ENCODE measurements at places on chromosomes 1 and 21.

GRCh38 chr1:224065455-224065854, 48.5 kb upstream of the FBXO28 start:
- no peak for DNase-seq

DNA sequence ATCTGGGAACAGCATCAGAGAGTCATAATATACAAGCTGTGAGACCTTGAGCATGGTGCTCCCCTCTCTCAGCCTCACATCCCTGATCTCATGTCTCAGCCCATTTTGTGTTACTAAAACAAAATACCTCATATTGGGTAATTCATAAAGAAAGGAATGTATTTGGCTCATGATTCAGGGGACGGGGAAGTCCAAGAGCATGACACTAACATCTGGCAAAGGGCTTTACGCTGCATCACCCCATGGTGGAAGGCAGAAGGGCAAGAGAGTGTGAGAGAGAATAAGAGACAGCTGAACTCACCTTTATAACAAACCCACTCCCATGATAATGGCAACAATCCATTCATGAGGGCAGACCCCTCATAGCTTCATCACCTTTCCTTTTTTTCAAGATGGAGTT, 36.5 kb downstream of the RNASEL start:
- DNase-seq: no peak

DNA sequence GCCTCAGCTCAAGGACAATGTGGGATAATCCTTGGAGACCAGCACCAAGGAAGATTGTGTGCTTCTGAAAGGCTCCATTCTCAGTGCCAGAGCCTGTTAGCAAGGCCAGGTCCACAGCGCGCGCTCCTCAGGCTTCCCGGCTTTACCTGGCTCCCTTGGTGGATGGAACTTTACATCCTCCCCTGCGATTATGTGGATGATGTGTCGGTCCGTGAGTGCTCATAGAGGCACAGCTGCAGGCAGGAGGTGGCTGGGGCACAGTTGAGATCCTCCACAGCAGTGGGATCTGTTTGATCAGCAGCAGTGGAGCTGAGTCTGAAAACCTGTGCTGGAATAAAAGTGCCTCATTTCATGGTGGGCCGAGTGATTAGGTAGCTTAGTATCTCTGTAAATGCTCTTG, 62.7 kb downstream of the PRDM2 start:
- DNase-seq: no peak

- no peak for DNase-seq
These were observed 1.3 kb downstream of the POGK start for GRCh38 chr1:166840309-166841274.

GRCh38 chr1:223076362-223076761, 66.7 kb downstream of the TLR5 start:
- DNase-seq: no peak

DNA sequence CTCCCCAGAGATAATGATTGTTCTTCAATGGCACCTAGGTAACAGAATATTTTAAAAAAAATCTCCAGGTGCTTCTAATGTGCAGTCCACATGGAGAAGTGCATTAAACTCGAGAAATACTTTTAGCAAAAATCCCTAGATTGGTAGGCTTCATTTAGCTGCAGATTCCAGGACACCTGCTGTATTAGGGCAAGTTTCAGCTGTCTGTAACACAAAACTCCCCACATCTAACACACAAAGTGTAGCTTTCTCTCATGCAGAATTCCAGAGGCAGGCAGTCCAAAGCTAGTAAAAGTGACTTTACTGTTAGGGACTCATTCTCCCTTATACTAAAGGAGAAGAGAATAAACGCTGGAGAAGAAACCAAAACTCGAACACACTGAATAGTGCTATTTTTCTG, 1414.3 kb upstream of the B3GALT2 start:
- no peak for DNase-seq

DNA sequence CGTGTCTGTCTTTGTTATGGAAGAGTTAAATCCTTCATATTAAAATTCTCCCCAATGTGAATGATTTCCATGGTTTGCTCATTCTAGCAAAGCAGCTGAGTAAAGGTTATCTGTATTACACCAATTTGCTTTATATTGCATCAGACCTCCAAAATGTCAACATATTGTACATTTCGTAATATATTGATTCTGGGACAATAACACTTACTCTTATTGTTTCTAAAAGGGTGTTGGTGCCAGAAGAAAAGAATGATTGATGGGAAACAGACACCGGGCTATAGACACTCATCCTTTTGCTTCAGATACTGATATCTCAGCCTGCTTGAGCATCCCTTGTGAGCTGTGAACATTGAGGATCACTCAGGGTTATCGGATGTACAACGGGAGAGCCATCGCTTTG, 7.0 kb downstream of the NTNG1 start:
- DNase-seq: no peak

GRCh38 chr1:53982034-53982762, 35.8 kb downstream of the LDLRAD1 start:
- DNase-seq: no peak

GRCh38 chr1:174982971-174983689, 16.6 kb upstream of the CACYBP start:
- no peak for DNase-seq

DNA sequence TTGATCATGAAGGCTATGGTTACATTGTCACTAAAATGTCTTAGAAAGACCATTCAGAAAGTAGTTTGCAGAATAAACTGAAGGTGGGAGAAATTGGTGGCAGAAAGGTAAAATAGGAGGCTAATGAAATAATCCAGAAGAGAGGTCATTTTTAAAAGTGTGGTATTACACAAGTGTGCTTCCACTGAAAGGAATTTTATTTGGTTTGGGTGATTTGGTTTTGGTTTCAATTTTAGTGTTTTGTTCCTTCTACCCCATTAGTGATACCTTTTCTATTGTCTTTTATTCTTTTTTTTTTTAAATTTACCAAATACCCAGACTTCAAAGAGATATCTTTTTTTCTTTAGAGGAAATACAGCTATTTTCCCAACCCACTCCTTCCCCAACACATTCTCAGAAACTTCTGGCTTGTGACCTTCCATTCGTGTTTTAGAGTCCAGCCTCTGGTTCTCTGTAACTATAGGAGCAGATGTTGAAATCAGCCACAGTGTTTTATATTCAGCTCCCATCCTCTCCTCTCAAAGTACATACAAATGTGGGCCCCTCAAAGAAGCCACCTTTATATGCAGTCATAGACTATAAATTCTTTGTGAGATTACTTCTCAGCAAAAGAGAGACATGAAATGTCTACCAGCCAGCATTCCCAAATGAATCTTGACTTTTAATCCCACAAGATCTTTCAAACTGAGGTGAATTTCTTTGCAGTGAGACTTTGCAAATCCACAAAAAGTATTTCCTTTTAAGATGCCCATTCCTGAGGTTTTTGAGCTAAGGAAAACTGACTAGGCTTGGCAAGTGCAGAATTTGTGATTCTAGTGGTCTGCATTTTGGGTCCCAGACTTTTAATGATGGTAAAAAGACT, 42.0 kb upstream of the PALMD start:
- no peak for DNase-seq

- DNase-seq: no peak
These were observed 41.5 kb downstream of the CEP350 start for GRCh38 chr1:179996099-179996498.

- DNase-seq: no peak
These were observed 7.4 kb upstream of the ERICH3 start for GRCh38 chr1:74681001-74681400.

DNA sequence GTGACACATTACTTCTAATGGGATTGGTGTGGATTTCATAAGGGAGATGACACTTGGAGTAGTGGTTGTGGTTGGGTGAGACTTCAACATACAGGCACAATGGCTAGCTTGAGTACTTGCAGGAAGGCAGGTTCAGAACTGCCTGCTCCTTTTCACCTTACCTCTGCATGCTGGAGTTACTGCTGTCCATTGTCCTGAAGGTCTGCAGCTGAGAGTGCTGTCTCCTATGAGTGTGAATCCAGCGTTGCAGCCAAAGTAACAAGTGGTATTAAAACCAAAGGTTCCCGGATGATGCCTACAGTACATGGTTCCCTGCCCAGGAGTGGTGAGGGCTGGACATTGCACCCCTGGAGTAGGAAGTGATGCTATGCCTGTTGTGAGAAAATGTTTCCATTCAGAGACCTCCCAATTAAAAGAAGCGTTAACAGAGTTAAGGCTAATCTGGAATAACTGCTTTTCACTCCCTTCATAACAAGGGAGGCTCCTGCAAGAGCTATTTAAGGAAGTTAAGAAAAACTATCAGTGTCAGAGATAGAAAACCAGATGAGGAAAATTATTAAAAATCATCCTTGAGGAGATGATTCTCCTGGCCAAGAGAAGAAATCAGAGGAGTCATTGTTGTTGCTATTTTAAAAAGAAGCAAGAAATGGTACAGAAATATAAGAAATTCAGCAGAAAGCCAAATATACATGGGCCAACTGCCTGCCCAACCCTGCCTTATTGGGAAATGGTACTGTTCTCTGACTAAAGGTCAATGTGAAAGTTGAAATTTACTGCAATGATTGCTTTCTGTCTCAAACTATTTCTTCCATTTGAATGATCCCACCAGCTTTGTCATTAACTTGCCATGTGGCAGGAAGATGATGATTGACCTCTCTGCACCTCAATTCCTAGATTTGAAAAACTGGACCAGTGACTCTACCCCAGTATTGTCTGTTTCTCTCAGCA, 9.8 kb upstream of the F5 start:
- DNase-seq: no peak

DNA sequence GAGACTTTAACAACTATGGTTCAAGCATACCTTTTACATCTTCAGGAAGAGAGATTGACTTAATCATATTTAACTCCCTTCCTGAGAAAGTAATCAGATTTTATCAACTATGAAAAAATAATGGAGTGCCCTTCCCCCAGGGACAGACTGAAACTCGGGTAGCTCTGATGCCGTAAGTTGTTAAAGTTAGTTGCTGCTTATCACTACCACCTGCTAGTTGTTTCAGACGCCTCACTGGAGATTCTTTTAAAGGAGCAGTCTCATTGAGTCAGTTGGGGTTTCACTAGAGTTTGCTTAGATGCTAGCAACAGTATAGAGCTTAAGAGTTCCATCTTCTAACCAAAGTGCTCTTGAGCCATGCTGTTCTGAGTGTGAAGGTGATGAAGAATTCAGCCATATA, 17.0 kb upstream of the TRAF5 start:
- no peak for DNase-seq

- DNase-seq: no peak
These were observed 4.1 kb upstream of the CCDC24 start for GRCh38 chr1:43987159-43987902.

Measured in stimulated activated CD4-positive, alpha-beta T cell treated with anti-CD3 and anti-CD28 coated beads, TNF-alpha, amount 100 ng/mL, for 4 hours (primary cell).